ENCODE measurements at places on chromosomes 12 and 14. TPM values are rescaled to one million over a fixed set of nuclear protein-coding genes. Genes with fewer than 3 reads are reported as not detected.
A peak's percentile ranks its signal among the peaks of the same experiment; 100 is the strongest.

DNA sequence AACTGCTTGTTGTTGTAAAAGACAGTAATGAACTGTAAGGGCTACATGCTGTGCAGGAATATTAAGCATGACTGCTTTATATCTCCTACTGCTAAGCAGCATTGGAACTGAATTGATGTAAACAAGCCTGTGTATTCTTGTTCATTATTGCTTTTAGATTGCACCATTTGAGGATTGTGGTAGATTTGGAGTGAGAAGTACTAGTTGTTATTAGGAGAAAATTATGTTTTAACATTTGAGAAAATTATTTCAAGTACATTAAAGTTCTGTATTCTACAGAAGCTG, 212.7 kb downstream of the ERC1 start:
- DNase-seq = no peak

- DNase-seq = no peak
Measured at GRCh38 chr12:131129839-131130238, 176.1 kb downstream of the ADGRD1 start.

GRCh38 chr12:48678551-48679185, 3.4 kb downstream of the KANSL2 start:
- DNase-seq = no peak

- no peak for DNase-seq
Measured at GRCh38 chr12:16526693-16527092, 79.3 kb downstream of the LMO3 start.

GRCh38 chr14:24921903-24922302, 128.0 kb downstream of the STXBP6 start:
- DNase-seq = no peak

- no peak for DNase-seq
Measured at GRCh38 chr12:69898236-69898635, 73.2 kb downstream of the MYRFL start.

- no peak for DNase-seq
Measured at GRCh38 chr12:26425587-26426260, 230.4 kb downstream of the SSPN start.

DNA sequence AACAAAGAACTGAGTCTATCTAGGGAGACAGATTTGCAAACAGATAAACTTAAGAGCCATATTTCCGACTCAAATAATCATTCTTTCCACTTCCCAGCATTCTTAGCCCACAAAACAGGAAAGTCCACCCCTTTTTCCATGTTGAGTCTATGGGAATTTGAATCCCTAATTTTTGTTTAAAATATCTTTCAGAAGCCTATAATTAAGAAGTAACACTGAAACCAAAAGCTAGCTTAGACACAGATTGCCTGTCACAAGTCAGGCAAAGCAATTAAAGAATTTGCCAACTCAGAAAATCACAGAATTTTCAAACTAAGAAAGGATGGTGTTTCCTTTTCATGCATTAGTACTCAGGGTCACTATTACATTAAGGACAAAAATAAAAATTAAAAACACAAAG, 17.0 kb downstream of the ATP2B1 start:
- DNase-seq = no peak

DNA sequence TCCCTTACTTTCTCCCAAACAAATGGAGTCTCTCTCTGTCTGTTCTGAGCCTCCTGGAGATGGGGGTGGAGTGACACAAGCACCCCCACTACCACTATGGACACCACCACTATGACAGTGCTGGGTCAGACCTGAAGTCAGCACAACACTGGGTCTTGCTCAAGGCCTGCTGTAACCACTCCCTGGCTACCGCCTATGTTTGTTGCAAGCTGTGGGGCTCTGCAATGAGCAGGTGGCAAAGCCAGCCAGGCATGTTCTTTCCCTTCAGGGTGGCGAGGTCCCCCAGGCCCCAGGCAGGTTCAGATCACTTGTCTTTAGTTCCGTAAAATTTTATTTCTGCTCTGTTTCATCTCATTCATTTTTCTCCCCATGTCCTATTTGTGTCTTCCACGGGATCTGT, 349.8 kb downstream of the TMEM121 start:
- no peak for DNase-seq

- no peak for DNase-seq
Measured at GRCh38 chr12:19760611-19761010, 321.3 kb downstream of the AEBP2 start.

- DNase-seq = no peak
Measured at GRCh38 chr12:43480591-43480990, 71.4 kb downstream of the ADAMTS20 start.

GRCh38 chr14:106872611-106873446, 1346.4 kb downstream of the TMEM121 start:
- peak; percentile 96 for DNase-seq

GRCh38 chr14:102723650-102724049, 53.6 kb upstream of the TRAF3 start:
- no peak for DNase-seq

DNA sequence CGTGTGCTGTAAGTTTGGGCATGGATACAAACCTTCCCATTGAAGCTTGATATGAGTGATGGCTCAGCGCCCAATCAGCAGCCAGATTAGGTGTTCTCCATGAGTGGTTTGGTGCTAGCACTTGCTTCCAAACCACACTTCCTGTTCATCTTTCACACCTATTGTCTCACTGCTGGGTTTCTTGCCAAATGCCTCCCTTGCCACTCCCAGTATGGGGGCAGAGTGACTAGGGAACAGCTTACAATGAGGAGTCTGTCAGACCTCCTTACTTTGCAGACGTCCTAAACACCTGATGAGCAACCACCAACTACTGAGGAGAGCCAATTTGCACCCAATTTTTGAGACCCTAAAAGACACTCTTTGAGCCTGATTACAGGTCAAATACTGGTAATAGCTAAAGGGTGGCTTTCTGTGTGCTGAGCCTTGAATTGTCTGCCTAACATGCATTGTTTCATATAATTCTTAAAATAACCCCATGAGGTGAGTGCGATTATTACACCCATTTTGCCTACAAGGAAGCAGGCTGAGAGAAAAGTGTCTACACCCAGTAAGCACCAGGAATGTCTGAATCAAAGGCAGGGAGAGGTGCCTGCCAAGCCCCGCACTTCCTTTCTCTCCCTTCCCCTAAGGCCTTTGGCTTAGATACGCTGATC, 48.4 kb upstream of the FOS start:
- DNase-seq = no peak

GRCh38 chr14:92551044-92551841, 37.7 kb downstream of the RIN3 start:
- peak; percentile 9 for DNase-seq

- no peak for DNase-seq
Measured at GRCh38 chr12:128794661-128795529, 28.9 kb downstream of the SLC15A4 start.

DNA sequence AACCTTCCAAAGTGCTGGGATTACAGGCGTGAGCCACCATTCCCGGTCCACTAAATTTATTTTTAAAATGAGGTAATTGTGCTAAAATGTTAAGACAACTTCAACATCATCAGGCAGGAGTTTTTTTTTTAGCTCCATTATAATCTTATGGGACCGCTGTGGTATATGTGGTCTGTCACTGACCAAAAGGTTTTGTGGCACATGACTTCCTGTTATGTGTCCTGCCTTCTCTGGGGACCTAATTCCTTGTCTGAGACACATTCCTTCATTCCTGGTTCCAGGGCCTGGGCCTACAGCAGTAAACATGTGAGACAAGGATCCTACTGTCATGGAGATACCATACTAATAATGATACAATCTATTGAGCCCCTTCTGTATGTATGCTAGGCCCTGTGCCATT, 4.9 kb downstream of the TEX52 start:
- DNase-seq = no peak

GRCh38 chr12:62292761-62293344, 32.6 kb downstream of the USP15 start:
- no peak for DNase-seq

GRCh38 chr14:41604721-41605531, 1.8 kb upstream of the LRFN5 start:
- DNase-seq = peak; percentile 50

- DNase-seq = no peak
Measured at GRCh38 chr14:20477211-20477876, 8.1 kb downstream of the PNP start.

- DNase-seq = no peak
Measured at GRCh38 chr12:104426926-104427546, 29.7 kb upstream of the CHST11 start.

GRCh38 chr12:62190689-62191490, 69.3 kb upstream of the USP15 start:
- DNase-seq = peak; percentile 48

- DNase-seq = no peak
Measured at GRCh38 chr14:50871228-50871627, 625 bp upstream of the ABHD12B start.

- DNase-seq = no peak
Measured at GRCh38 chr12:91732086-91732485, 413.6 kb downstream of the BTG1 start.

- DNase-seq = no peak
Measured at GRCh38 chr12:32420356-32420755, 21.0 kb downstream of the FGD4 start.

GRCh38 chr14:65910108-65910786, 497.7 kb downstream of the FUT8 start:
- DNase-seq = no peak

GRCh38 chr12:27851311-27851710, 71.3 kb upstream of the MANSC4 start:
- no peak for DNase-seq

DNA sequence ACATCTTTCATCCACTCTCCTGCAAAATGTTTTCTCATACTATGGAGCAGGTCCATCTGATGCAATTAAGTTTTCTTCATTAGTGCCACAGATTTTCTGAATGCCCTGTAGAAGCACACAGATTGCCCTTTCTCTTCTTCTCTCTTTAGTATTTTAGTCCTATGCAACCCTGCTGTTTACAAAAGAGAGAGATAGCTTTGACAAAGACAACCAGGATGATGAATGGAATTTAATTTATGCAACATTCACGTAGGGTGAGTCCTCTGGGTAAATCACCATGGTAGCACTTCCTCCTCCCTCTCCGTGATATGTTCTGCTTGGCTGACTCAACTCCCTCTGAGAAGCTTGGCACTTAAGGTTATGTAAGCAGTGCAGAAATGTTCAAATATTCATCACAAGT, 400.9 kb upstream of the PDE3A start:
- DNase-seq = no peak

GRCh38 chr12:6322969-6323339, 12.5 kb downstream of the PLEKHG6 start:
- no peak for DNase-seq

GRCh38 chr14:68015356-68016254, 196.0 kb downstream of the RAD51B start:
- DNase-seq = no peak

GRCh38 chr12:60393093-60393492, 797.3 kb downstream of the SLC16A7 start:
- DNase-seq = no peak

The UNC79 gene
- 0.12 TPM for total RNA-seq

The TAS2R10 gene
- 0.87 TPM for total RNA-seq

The VRTN gene
- not detected for total RNA-seq

The ARL6IP4 gene
- 171 TPM for total RNA-seq

The PRR4 gene
- 0.79 TPM for total RNA-seq

The CPM gene
- 130 TPM for total RNA-seq

The CRIP2 gene
- 41.6 TPM for total RNA-seq

The OR6C1 gene
- total RNA-seq = not detected

The ATL1 gene
- 15.1 TPM for total RNA-seq

The OTUB2 gene
- total RNA-seq = 3.5 TPM

The ZBTB1 gene
- total RNA-seq = 26.5 TPM

The TAS2R43 gene
- 1.3 TPM for total RNA-seq
